H7 (cell line): ENCODE measurements at places on chromosomes 1 and 21. TPM values are rescaled to one million over a fixed set of nuclear protein-coding genes. Genes with fewer than 3 reads are reported as not detected.

GRCh38 chr1:43464681-43465504 lies 11.2 kb upstream of the HYI start:
- no peak for DNase-seq

The C1orf116 gene
- 0.52 and 0.55 TPM in 2 replicates for total RNA-seq

The F11R gene
- total RNA-seq = 211 and 255 TPM in 2 replicates

DNA sequence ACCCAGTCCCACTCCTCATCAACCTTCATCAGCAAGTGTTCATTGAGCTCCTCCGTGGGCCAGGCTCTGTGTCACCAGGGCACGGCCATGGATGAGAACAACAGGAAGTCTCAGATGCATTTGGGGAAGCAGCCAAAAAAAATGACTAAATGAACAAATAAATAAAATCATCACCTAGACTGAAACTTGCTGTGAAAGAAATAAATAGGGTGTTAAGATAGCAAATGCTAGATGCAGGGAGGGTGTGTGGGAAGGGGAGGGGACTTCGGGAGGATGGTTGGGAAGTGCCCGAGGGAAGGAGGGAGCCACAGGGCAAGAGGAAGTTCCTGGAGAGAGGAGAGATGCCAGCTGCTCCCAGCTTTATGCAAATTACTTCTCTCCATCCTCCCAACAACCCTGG lies 696.7 kb downstream of the PTPRU start:
- peak; percentile 53 for DNase-seq

The RPTN gene
- not detected in 2 replicates for total RNA-seq

- DNase-seq = peak; percentile 67
Measured at GRCh38 chr1:1775327-1776226, 2.7 kb downstream of the NADK start.

The BGLAP gene
- 1.4 and 2.7 TPM in 2 replicates for total RNA-seq

GRCh38 chr1:22347854-22348760 lies 103.5 kb upstream of the ZBTB40 start:
- DNase-seq = no peak

The S100A8 gene
- total RNA-seq = not detected in 2 replicates

DNA sequence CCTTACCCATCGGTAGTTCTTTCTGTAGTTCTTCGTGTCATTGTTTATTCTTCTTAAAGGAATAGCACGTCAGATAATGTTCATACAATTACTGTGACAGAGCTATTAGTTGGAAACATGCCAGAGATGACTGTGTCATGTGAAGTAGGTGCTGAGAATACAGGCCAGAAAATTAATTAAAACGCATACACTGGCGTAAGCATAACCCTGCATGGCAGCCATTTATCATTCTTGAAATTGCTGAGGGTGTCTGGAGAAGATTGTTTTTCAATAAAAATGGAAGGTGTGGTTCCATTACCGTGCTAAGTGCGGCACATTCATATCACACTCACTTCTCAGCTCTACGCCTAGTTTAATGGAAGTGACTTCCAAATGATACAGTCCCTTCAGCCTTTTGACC lies 7.8 kb downstream of the ETS2 start:
- DNase-seq = no peak

DNA sequence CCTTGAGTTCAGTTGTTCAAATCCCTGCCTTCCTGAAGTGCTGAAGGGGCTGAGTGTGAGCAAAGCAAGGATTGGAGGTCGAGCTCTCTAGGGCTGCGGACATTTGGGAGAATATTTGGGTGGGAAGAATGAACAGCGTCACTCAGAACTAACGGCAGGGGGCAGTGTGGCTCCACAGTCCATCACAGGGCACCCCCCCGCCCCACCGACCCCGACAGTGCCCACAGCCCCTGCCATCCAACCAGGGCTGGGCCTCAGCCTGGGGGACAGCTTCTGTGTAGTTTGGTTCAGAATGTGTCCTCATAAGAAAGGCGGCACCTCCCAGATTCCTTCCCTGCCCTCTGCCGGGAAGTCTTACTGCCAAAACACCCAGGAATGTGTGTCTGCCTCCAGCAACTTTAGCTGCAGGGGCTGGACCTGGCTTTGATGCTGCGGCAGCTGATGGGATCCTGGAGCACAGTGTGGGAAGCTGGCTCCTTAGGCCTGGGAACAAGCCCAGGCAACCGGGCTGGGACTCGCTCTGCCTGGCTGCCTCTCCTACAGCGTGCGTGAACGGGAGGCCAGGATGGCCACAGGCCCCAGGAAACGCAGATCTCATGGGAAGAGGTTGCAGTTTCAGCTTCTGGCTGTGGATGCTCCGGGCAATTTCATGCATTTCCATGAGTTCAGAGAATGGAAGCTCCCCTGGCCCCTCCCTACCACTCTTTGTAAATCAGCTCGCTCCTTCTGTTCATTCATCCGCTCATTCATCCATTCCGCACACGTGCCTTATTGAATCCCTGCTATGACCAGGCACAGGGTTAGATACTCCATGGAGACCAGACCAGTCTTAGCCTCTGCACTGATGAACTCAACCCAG lies 104.9 kb upstream of the TMPRSS2 start:
- DNase-seq = peak; percentile 93

GRCh38 chr1:100988121-100988520 lies 37.5 kb downstream of the DPH5 start:
- DNase-seq = no peak

DNA sequence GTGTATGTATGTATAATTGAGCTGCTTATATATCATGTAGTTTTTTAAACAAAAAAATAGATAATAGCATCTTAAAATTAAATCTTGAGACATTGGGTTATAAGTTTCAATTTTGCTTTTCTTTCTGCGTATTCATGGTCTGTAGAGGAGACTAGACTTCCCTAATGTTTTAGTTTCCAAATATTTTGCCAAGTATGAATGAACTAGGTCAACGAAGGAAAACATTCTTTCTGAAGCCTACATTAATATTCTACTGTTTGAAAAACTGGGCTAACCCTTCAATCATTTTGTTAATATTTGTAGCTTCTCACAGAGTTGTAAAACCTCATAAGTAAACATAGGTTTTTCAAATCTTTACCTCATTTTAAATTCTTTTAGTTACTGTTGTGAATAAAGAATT lies 592.7 kb downstream of the USP25 start:
- no peak for DNase-seq

The ACKR1 gene
- 0.22 TPM in 1 of 2 replicates, not detected in the other for total RNA-seq

DNA sequence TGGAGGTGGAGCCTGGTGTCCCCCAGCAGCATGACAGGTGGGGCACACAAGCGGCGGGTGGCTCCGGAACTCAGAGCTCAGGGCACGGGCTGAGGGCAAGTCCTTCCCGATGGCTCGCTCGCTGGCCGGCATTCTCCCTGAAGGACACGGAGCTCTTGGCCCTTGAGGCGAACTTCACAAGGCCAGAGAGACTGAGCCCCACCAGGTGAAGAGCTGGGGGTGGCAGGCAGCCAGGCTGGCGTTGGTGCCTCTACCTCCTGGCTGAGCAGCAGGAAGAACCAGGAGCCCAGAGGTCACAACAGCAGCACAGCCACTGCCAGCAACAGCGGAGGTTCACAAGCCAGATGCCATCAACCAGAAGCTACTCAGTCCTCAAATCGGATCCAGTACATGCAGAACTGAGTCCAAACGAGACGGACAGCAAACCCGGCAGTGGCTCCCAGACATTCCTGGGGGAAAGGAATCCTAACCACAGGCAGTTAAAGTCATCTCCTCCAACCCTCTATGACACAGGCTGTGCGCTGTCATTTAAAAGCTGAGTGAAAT lies 54.1 kb downstream of the NPHP4 start:
- no peak for DNase-seq

The ICOSLG gene
- total RNA-seq = 0.96 and 1.6 TPM in 2 replicates

- no peak for DNase-seq
Measured at GRCh38 chr1:81974883-81975555, 174.3 kb downstream of the ADGRL2 start.
